OCI-LY7 (cell line): ENCODE measurements at places on chromosomes 3 and 15. TPM values are rescaled to one million over a fixed set of nuclear protein-coding genes. Genes with fewer than 3 reads are reported as not detected.

GRCh38 chr15:71788646-71789579 is 21.4 kb upstream of the NR2E3 start:
- no peak for DNase-seq

DNA sequence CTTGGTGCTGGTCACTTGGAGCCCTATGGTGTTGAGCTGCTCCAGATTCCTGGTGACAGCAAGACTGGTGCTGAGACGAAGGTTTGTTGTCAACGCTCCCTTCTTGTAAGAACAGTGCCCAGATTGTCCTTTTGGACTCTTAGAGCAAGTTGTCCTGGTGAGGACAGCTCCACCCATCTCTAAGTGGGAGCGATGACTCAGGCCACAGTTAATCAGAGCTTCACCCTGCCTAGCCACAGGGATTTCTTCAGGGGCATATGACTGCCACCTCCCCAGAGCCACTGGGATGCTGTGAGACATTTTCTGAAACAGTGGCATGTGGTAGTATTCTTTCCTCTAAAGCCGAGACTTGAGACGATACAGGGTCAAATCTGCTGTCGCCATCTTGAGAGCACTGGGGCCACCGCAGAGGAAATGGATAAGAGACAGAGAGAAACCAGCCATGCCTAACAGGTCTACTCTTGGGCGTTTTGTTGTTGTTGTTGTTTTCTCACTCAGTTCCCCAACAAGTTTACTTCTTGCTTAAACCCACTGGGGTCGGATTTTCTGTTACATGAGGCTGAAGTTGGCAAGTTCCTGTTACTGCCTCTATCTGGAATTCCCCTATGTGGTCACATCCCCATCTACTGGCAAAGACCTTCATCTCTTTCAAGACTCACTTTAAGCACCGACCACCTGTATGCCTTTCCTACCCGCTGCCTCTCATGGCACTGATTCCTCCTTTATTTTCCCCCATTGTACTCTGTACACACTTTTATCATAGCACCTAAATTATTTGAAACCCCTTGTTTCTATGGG is 16.0 kb upstream of the PCOLCE2 start:
- peak; percentile 10 for DNase-seq

- DNase-seq, result no peak
Measured at GRCh38 chr15:29997499-29997898, 85.3 kb upstream of the GOLGA8J start.

NR1I2 gene
- not detected in 2 replicates for total RNA-seq

DNA sequence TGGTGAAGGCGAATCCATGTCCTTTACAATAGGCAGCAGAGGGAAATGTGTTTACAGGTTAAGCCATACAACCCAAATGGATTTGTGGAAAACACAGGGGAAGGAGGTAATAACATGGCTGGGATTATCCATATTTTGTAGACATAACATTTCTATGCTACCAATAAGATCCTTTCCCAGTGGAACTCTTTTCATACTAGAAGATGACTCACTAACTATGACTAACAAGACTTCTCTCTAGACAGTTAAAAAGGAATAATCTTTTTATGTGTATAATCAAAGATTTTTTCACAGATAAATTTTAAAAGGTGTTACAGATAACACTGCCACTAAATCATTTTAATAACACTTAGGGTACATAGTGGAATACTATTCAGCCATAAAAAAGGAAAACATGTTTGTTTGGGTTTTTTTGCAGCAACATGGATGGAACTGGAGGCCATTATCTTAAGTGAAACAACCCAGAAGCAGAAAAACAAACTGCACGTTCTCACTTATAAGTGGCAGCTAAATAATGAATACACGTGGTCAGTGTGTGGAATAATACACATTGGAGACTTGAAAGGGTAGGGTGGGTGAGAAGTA is 39.6 kb downstream of the VPS13C start:
- no peak for DNase-seq

- no peak for DNase-seq
Measured at GRCh38 chr3:39110041-39110639, 2.7 kb downstream of the TTC21A start.

RARB gene
- total RNA-seq, result not detected in 2 replicates

ACKR4 gene
- 2.5 and 3.8 TPM in 2 replicates for total RNA-seq

SLC9C1 gene
- total RNA-seq, result not detected in 2 replicates

DNA sequence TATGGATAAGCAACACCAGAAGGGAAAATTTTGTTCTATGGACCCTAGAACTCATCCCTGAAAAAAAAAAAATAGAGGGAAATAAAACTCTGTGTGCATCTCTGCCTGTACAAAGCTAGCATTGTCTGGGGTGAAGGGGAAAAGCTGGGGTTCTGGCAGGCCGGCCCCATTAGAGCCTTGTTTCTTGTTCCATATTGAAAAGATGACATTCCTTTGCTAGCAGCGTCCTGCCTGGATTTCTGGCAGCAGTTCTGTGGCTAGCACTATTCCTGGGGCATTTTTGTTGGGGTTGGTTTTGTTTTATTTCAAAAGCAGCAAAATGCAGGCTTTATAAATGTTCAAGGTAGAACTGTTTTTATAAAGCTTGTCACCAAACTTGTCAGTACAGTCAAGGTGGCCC is 45.2 kb downstream of the RARB start:
- no peak for DNase-seq

- no peak for DNase-seq
Measured at GRCh38 chr3:69748503-69748902, 9.2 kb downstream of the MITF start.

CIB1 gene
- 54.5 and 66.0 TPM in 2 replicates for total RNA-seq

DNA sequence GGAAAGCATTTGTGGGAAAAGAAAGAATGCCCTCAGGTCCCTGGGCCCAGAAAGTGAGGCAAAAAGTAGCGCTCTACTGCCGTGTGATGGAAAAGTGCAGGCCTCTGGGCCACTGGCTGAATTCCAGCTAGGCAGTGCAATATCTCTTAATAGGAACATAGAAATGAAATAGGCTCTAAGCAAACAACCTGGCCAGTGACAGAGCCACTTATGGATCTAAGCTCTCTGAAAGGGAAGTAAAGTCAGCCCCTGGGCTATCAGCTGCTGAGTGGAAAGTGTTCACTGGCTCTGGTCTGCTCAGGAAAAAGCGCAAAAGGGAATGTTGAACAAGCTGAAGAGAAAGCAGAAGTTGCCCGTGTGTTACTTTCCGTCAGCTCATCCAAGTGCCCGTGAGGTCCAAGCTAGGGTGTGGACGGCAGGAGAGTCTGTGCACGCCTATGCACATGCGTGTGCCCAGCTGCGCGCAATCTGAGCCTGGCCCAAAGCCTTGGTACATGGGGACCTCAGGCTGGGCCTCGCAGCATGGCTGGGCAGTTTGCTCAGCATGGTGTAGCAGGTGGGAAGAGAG is 74.0 kb upstream of the RAD18 start:
- DNase-seq, result no peak

DNA sequence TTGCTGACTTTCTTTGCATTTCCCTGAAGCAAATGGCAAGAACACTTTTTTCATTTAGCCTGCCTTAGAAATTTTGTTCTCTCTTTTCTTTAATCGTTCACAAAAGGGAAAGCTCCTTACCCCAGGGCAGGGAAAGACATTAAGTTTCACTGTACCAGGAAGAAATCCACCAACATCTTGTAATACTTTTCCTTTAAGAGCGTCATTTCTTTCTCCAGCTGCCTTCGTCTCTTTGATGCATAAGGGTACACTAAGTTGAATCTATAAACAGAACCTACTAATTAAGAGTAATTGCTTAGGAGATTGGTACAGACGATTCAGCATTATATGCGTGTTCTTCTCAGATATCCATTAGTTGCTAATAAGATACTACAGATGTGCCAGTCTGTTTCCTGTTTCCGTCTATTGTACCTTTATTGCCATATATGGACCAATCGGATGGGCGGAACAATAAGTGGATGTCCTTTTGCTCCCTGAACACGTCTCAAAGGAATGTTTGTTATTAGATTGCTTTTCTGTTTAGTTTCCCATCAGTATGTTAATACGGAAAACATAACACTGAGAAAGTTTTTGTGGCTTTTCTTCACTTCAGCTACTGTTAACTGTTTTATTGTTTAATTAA is 276.7 kb upstream of the RARB start:
- DNase-seq, result no peak

GRCh38 chr3:46350262-46350565 is 3.7 kb upstream of the CCR2 start:
- no peak for DNase-seq

DNA sequence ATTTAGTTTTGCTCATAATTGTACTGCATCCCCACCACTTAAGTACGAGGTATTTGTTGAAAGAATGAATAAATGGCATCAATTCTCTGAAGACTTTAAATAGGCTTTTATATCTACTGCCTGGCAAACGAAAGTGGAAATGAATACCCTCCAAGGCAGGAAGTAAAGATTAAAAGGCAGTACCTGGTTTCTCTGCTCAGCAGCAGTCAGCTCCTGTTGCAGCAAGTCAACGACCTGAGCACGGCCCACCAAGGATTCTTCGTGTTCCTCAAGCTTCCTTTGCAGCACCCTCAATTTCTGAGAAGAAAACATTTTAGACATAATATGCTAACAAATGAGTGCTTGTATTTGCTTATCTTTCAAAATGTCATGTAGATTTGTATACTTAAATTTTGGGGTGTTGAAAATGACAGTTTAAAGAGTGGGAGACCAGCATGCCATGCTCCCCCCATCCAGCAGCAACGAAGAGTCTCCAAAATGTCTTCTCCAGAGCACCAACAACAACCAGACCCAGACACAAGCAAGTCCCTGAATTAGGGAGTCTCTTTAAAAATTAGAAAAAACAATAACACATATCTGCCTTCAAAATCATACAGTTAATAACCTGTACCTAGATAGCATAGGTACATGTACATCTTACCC is 31.2 kb downstream of the GOLGB1 start:
- no peak for DNase-seq

- DNase-seq, result no peak
Measured at GRCh38 chr3:151946606-151947005, 73.2 kb downstream of the SUCNR1 start.

DNA sequence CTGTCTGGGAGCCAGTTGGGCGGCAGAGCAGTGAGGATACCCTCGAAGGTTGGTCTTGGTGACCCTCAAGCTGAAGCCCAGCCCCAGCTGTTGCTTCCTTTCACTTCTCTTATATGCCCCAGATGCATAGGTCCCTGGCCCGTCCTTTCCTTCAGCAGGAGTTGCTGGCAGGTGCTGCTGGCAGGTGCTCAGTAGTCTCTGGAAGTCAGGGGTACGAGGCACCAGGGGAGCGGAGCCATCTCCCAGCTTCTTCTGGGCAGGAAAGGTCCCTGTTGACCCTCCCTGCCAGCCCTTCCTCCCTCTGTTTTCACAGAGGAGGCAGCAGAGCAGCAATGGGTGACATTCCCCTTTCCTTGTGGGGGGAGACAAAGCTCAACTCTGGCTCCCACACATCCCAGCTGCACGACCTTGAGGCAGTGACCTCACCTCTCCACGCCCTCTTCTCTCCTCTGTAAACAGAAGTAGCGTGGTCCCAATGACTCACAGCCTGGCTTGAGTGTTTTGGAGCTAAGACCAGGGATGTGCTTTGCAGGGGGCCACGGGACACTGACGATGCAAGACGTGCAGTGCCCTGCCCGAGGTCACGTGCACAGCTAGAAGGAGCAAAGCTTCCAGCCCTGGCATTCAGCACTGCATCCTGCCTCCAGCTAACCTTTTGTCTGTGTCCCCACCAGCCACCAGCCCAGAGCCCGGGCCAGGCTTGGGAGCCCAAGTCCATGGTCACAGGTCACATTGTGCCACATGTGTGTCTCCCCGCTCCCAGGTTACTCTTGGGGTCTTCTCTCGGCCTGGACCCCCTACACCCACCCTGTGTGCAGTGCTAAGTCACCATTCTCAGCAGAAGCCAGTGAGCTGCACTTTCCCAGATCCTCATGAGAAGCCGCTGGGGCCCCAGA is 49.7 kb downstream of the SLC6A6 start:
- no peak for DNase-seq

GRCh38 chr3:167930453-167930852 is 165.3 kb downstream of the GOLIM4 start:
- no peak for DNase-seq

PLA1A gene
- total RNA-seq, result not detected in 2 replicates

CNTN3 gene
- total RNA-seq, result not detected in 2 replicates

- no peak for DNase-seq
Measured at GRCh38 chr3:39449796-39450195, 17.7 kb upstream of the MOBP start.

- no peak for DNase-seq
Measured at GRCh38 chr15:101305820-101306255, 10.8 kb upstream of the SNRPA1 start.

DNA sequence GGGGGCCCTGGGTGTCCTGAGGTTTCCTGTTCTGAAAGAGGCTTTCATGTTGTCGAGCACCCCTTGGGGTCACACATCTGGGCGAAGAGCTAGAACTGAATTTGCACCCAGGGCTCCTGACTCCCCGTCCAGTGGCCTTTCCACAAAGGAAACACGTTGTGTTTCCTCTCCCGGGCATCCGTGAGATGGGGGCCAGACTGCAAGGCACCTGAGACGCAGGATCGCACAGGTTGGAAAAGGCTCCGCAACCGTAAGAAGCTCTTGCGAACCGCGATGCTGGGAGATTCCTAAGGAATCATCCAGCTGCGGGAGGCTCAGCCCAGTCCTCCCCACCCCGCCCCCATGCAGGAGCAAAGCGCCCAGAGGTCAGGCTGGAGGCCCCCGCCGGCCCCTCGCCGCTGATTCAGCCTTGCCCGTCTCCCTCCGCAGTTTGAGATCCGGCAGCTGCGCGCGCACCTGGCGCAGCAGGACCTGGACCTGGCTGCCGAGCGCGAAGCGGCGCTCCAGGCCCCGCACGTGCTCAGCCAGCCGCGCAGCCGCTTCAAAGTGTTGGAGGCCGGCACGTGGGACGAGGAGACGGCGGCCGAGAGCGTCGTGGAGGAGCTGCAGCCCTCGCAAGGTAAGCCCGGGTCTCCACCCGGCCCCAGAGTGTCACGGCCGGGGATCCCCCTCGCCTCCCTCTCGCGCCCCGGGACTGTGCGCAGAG is 119.6 kb downstream of the ETFA start:
- no peak for DNase-seq

- DNase-seq, result no peak
Measured at GRCh38 chr15:69439623-69440022, 13.0 kb upstream of the RPLP1 start.

CADPS gene
- 68.6 and 79.5 TPM in 2 replicates for total RNA-seq

GRCh38 chr3:57852896-57853295 is 96.8 kb downstream of the SLMAP start:
- peak; percentile 9 for DNase-seq

GRCh38 chr3:31878231-31878838 is 102.7 kb downstream of the OSBPL10 start:
- no peak for DNase-seq

- peak; percentile 23 for DNase-seq
Measured at GRCh38 chr15:70507772-70508371, 255.5 kb downstream of the UACA start.

GRCh38 chr3:16995601-16996000 is 110.8 kb downstream of the PLCL2 start:
- no peak for DNase-seq

DNA sequence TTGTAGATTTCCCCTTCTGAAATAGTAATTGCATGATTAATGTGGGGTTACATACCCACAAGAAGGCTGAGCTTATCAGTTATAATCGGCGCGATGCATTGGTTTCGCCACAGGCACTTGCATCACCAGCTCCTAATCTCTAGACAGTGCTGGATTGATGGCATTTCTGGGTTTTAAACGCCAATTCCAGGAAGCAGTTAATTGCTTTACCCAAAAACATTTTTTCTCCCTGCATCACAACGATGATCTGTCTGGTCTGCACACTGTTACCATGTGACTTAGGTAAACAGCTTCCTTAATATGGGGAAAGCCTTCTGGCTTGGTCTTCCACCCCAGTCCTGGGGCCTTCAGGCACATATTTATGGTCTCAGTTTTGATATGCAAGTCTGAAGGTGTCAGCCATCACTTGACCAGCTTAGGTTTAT is 70.0 kb upstream of the HEG1 start:
- no peak for DNase-seq

ATP13A4 gene
- 0.70 and 2.5 TPM in 2 replicates for total RNA-seq

- no peak for DNase-seq
Measured at GRCh38 chr3:107063351-107063750, 313.9 kb upstream of the CCDC54 start.
